ENCODE measurements at places on chromosomes 13 and 19.

GRCh38 chr19:14343286-14343685 lies 38.0 kb upstream of the ADGRE5 start:
- DNase-seq: no peak

DNA sequence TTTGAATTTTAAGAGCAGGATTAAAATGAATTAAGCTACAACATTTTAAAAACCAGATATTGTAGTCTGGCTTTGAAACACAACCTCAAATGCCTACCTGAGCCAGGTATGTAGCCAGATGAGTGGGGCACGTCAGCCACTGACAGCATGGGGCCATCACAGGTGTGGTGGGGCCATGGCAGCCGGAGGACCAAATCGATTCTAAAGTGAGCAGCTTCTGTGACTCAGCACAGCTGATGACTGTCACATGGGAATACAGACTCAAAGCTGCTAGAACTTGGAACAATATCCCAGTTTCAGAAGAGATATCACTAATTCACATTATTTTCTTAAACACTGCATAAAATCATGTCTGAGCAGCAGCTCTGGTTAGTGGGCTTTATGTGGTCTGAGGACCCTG lies 52.8 kb downstream of the SERP2 start:
- no peak for DNase-seq

DNA sequence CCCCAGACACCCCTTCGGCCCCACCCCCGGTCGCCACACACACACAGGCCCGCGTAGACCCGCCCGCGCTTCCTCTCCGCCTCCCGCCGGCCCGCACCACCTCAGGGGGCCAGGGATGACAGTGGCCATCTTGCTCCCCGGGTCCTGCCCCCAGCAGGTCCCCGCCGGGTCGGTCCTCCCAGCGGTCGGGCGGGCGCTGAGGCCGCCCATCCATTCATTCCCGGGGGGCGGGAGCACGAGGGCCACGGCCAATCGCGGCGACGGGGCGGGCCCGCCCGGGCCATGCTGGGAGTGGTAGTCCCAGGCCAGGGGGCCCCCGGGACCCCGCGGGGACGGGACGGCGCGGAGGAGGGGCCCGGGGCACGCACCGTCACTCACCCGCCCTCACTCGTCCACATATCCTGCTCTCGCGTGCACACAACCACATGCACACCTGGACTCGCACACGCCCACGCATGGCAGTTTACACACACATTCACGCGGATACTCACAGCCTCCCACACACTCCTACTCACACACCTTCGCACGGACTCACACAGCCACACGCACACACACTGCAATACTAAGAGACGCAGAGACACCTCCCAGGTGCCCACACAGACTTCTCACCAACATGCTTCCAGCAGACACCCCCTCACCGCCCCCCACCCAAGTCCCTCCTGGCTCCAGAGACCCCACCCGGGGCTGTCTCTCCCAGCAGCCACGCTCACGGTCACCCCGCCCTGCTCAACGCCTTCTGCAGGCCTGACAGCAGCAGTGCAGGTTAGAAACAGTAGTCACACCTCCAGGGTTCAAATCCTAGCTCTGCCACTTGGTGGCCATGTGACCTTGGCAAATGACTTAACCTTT lies at the start of gene DPF1:
DPF1 (minus strand) TSS at position 209 of the 849 bp plus-strand sequence; CDS start at position 129, 80 bp downstream.
- DNase-seq: peak; percentile 91

DNA sequence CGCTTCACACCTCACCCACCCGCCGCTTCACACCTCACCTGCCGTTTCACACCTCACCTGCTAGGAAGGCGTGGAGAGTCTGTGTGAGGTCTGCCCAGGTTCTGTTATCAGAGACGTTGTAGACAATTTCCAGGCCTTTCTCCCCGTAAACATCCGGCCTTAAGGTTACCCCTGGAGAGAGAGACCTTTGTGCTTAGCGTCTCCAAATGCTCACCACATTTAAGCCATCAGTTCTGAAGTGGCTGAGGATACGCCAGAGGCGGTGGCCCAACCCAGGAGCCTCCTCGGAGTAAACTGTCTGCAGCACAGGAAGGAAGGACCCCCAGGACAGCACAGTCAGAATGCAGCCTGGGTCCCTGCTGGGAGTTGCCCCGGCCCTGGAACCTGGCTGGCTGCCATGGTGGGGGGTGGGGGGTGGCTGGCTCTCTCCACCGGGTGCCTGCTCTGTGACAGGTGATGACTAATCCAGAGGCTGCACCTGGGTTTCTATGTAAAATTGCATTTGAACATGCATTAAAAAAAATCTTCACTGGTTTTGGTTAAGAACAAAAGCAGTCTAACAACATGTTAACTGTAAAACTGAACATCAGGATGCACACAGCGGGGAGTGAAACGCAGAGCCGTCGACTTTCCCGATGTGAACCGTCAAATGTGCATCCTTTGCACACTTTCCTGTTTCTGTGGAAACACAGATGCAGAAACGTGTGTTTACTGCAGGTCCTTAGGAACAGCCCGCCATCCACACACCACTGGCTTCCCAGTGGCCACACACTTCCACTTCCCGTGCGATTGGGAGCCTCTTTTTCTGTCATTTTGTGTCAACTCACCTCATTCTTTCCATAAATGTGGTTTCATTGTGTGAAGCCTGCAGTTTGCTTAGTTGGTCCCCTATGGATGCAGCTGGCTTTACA lies 4.5 kb downstream of the ATP4B start:
- DNase-seq: no peak

- peak; percentile 77 for DNase-seq
Observed at GRCh38 chr19:16078759-16079707, 2.7 kb downstream of the TPM4 start.

- no peak for DNase-seq
Observed at GRCh38 chr13:93942016-93942415, 537.5 kb downstream of the DCT start.

Measured in GM06990 (cell line).